GM12864 (cell line): ENCODE measurements at places on chromosomes 2 and 18.

- no peak for DNase-seq
Measured at GRCh38 chr2:200466425-200467418, 43.1 kb downstream of the KCTD18 start.

DNA sequence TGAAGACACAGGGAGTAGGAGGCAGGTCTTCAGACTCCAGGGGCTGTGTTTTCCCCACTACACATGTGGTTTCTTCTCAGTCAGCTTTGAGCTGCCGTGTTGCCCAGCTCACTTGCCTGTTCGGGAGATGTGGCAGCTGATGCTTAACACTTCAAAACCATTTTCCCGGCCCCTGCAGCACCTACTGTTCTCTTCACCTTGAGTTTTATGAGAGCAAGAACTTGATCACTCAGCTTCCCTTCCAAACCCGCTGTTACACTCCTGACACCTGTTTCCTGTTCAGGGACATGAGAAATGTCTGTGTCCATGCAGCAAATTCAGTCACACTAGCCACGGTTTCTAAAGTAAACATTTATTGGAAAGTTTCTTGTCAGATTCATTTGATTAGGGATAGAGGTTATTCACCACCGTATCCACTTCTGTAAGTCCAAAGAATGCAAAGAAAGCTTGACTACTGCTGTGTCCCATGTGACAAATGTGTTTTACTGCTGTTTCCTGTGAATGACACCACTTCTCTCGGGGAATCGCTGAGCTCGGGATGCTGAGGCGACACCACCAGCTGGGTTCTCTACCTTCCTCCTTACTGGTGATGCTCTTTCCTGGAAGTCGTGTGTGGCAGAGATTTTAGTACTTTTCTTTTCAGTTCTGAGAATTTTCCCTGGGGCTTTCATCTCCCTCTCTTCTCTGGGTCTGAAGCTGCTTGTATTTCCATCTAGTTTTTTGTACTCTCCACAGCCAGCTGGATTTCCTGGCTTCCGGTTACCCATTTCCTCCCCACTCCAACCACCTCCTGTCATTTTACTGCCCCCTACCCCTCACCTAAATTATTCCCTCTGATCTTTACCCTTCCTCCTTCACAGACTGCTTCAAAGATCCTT, 91.7 kb downstream of the KLF7 start:
- no peak for DNase-seq

DNA sequence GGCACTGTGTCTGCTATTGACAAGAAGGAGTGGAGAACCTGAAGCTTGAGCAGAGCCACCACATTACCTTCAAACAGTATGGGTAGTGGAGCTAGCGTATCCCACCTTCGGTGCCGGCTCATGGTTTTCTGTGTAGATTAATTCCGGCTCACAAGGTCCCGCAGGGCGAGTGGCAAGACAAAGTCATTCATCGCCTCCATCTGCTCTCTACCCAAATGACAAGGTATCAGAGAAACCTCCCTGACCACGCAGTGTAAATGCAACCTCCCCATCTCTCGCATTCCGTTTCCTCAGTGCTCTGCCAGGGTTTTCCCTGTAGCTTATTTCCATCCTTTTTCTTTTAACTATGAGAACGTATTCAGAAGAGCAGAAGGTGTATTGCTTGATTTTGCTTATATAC, 79.8 kb downstream of the MAP4K4 start:
- DNase-seq, result no peak

DNA sequence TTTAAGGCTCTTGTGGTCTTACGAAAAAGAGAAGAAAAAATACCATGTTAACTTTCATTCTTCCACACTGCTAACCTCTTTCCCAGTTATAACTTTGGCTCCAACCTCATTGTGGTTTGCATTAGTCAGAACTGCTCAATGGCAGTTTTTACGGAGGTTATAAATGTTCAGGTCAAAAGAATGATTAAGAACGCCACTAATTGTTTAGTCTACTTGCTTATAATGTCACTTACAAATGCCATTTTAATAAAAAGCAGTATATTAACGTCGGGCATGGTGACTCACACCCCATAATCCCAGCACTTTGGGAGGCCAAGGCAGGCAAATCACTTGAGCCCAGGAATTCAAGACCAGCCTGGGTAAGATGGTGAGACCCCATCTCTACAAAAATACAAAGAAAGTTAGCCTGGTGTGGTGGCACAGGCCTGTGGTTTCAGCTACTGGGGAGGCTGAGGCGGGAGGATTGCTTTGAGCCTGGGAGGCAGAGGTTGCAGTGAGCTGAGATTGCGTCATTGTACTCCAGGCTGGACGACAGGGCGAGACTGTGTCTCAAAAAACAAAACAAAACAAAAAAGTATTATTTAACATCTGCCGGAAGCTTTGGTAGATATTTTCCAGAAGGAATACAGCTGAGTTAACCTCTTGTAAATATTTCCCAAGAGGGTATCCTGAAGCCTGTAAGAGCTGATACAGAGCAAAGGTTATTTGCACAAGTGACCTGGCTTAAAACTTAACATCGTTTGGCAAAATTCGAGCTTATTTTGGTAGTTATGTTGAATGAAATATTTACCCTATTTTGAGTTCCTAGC, 5.1 kb downstream of the AGPS start:
- DNase-seq, result no peak

- peak; percentile 70 for DNase-seq
Measured at GRCh38 chr2:65064728-65065552, 8.7 kb downstream of the CEP68 start.

DNA sequence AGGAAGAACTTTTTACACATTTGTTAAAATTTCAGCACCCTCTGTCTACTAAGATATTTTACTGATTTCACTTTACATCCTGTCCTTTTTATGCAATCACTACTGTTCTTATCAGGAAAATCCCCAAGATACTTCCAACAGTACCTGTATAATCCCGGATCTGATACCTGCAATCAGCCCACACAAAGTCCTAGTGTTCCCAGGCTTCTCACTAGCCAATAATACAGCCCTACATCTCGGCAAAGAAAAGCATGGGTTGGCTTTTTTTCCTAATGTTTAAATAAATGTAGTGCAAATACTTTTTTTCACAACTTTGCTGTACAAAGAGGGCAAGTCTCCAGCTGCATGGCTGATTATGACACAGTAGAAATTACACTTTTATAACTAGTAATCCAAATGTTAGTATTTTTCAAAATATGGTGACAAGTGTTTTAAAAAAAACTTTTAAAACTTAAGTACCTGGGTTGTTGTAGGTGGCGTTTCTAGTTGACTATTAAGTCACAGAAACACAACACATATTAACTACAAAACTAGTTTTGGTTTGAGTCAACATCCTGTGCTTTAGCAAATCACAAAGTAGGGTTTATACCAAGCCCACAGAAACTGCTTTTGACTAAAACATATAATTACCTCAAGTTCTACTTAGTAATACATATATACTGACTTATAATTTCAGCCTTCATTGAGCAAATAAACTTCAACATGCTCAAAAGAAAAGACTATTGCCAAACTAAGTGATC, 19.5 kb downstream of the CNOT11 start:
- DNase-seq, result peak; percentile 60

DNA sequence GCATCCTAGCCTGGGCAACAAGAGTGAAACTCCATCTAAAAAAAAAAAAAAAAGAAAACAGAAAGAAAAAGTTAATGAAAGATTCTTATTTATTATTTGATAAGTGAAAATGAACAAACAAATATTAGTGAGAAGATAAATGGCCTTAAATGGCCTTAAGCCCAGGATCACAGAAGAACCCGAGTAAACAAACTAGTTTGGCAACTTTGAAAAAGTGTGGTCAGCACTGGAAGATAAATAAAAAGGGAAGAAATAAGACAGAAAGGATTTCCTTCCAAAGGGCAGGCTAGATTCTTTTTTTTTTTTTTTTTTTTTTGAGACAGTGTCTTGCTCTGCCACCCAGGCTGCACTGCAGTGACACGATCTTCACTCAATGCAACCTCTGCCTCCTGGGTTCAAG, 692.4 kb downstream of the CPS1 start:
- DNase-seq, result no peak

- no peak for DNase-seq
Measured at GRCh38 chr2:10007435-10007834, 35.9 kb upstream of the KLF11 start.

GRCh38 chr18:54280220-54280569, 10.9 kb downstream of the POLI start:
- DNase-seq, result no peak

GRCh38 chr2:34098256-34098655, 499.2 kb upstream of the FAM98A start:
- no peak for DNase-seq

DNA sequence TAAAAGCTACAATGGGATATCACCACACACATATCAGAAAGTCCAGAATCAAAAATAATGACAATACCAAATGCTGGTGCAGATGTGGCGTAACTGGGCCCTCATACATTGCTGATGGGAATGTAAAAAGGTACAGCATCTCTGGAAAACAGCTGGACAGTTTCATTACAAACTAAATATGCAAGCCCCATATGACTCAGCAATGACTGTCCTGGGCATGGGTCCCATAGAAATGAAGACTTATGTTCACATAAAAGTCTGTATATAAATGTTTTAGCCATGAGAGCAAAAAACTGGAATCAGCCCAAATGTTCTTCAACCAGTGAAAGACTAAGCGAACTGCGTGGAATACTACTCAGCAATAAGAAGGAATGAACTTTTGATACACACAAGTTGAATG, 56.7 kb downstream of the ALPK2 start:
- DNase-seq, result no peak

DNA sequence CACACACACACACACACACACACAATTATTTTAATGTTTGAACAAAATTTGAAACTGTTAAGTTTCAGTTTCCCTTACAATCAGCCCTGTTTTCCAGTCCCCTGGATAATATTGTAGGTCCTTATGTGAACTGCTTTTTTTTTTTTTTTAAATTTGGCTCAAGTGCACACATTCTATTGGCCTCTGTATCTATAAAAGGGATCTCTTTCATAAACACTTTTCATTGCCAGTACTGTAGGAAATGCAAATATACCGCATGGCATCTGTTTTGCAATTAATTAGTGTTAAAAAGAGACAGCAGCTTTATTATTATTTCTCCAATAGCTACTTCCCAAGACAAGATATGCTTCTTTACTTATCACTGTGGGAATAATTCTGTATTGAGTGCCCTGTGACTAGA, 738.7 kb downstream of the EPHA4 start:
- DNase-seq, result no peak

DNA sequence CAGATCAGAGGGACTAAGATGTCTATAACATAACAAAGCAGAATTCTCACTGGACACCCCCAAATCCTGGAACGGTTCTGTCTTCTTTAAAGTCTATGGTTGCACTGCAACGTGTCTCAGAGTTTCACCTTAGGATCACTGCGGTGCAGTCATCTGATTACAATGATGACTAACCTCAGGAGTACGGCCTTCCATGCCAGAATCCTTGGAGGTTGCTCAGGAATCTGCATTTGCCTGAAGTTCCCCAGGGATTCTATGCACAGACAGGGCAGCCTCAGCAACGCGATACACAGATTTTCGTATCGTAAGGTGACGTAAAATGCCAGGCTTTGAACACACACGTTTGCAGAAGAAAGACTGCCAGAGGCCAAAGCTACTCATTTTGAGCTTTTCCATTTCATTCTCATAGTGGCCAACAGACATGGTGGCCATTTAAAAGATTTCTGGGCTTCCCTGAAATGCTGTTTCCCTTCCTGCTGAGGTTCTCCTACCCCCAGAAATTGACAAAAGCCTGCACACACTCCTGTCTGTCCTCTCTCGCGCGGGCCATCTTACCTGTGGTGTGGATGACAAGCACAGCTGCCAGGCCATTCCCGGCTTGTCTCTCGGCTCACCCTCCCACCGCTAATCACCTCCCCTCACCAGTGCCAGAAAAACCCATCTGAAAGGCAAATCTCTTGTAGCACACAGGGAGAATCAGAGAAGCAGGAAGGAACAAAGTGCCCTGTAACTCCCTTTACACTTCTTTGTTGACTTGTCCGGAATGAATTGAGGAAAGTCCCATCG, 148.8 kb downstream of the ACKR3 start:
- no peak for DNase-seq
